ENCODE measurements at places on chromosomes 13 and 19.

GRCh38 chr13:45102136-45102507, 18.2 kb upstream of the GTF2F2 start:
- DNase-seq = no peak

- DNase-seq = no peak
These were observed 2.3 kb downstream of the KASH5 start for GRCh38 chr19:49390131-49390928.

DNA sequence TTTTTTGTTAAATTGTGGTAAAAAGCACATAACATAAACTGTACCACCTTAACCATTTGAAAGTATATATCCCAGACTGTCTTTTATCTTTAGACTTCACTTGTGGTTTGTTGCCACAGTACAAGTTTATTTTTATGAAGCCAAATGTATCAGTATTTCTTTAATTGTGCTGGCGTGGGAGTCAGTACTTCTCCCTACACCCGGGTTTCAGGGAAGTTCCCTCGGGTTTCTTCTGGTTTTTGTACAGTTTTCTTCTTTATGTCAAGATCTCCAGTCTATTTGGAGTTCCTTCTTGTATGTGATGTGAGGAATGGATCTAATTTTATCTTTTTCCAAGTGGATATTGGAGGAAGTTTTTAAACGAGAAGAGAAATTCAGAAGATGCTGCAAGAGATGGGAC, 20.5 kb downstream of the CCDC8 start:
- DNase-seq = no peak

GRCh38 chr13:68690567-68690966, 1417.1 kb upstream of the ATXN8OS start:
- DNase-seq = no peak

- no peak for DNase-seq
These were observed 5.2 kb upstream of the ANKRD10 start for GRCh38 chr13:110920038-110920437.

DNA sequence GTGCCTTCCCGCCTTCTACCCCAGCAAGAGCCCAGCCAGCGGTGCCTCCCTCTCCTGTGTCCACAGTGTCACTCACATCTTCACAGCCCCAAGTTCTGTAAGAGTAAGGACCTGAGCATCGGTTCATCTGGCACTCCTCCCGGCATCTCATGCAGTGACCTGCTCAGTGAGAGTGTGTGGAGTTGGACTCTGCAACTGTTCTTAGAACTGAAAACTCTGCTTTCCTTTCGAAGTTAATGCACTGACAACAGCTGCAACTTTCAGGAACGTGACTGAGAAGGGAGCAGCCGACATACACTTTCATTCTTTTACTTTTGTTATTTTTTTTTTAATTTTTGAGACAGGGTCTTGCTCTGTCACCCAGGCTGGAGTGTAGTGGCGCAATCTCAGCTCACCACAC, 41.2 kb downstream of the CEP89 start:
- DNase-seq = no peak

DNA sequence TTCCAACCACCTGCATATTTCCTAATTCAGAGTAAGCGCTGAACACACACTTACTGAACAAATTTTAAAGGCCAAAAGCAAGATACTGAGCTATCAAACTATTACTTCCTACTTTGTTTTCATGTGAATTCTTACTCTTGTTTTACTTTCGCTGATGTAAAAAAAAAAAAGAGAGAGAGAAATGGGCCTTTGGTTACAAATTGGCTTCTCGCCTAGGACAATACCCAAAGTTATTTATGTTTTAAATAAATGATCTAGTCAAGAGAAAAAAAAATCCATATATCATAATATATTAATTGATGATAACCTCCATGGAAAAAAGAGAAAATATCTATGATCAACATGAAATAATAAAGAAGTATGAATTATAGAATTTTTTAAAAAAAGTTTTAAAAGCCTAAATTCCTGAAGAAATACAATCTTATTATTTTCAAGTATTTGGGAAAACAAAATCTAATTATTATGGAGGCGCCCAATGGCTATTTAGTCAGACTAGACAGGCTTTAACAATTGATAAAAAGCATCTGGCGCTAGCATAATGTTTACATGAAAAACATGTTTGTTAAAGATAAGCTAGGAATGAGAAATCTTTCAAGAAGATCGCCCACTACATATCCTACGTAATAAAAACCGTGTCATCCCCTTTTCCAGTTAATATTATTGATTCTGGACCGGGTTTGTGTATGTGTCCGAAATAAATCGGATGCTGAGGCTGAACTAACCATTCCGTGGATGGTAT, 9.0 kb downstream of the COL4A1 start:
- DNase-seq = no peak

DNA sequence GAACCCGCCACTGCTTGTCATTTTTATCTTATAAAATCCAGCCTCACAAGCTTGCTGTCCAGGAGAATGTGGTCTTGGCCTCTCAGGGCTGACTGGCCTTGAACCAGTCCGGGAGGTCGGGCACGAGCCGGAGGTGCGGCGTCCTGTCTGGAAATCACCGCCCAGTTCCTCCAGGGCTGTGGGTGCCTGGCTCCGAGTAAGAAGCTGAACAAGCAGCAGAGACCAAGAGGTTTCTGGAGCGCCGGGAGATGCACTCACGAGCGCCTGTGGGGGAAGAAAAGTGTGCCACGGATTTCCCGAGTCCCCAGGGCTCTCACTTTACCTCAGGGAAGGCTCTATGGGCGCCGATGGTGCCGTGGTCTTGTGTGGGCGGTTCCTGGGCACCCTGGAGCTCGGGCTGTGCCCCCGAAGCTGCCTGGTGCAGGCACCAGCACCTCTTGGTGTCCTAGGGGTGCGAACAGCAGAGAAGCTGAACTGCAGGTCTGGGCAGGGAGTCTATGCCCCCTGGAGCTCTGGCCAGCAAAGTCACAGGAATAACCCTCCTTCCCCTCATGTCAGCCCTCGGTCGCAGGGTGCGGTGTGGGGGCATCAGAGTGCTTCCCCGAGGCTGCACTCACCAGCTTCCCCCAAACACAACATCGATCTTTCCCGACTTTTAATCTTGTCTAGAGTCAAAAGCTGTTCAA, 50.0 kb downstream of the GAS6 start:
- DNase-seq = no peak

DNA sequence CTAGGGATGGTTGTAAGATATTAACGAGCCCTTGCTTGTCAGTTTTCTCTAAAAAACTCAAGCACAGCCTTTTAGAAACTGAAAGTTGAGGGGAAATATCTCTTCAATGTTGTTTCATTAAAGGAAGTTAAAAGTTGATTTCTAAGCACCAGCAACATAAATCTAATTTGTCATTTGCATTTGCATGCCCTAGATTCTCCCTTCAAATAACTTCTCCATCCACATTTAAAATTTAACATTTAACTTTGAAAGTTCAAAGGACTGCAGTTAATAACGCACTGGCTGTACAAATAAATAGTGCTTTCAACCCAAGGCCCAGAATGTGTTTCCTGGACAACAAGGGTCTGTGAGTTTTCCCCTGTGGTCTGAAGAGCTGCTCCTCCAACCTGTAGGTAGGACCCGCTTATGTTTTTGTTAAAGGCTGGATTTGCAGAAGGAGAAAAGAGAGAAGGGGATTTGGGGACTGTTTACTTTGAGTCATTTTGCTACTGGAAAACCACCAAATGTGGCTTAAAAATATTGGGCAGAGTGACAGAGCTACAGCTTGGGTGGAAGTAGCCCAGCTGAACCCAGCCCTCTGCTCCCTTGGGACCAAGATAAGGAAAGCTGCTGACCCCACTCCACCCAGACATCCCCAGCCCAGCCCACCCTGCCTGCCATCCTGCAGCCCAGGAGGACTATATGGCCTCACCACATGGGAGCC, 39.8 kb downstream of the TNFRSF19 start:
- DNase-seq = no peak

- no peak for DNase-seq
These were observed 16.7 kb downstream of the YIPF2 start for GRCh38 chr19:10911579-10912363.

- DNase-seq = no peak
These were observed 45.3 kb downstream of the TNFRSF19 start for GRCh38 chr13:23615395-23616081.

DNA sequence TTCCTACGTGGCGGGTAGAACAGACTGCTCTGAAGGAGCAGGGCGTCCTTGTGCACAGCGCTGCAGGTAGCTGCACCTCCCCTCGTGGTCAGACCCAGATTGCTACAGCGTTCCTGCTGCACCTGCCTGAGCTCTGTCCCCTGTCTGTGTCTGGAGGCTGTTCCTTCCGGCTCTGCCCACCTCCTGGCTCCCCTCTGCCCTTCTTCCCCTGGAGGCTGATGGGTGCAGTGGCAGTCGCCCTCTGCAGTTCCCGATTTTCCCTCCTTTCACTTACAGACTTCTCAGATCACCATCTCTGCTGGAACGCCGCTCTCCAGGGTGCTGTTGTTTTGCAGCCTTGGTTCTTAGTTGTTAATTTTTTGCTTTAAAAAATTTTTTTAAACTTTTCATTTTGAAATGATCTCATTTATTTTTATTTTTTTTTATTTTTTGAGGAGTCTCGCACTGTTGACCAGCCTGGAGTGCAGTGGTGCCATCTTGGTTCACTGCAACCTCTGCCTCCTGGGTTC, 53.6 kb downstream of the SMARCA4 start:
- DNase-seq = no peak

- DNase-seq = peak; percentile 67
These were observed 17.2 kb upstream of the CYSLTR2 start for GRCh38 chr13:48636550-48636949.

- DNase-seq = no peak
These were observed 2.7 kb upstream of the IGFL4 start for GRCh38 chr19:46043519-46043918.

GRCh38 chr13:103130681-103131210, 64.5 kb upstream of the SLC10A2 start:
- DNase-seq = no peak

- no peak for DNase-seq
These were observed 42.0 kb upstream of the RXFP2 start for GRCh38 chr13:31697290-31697689.

DNA sequence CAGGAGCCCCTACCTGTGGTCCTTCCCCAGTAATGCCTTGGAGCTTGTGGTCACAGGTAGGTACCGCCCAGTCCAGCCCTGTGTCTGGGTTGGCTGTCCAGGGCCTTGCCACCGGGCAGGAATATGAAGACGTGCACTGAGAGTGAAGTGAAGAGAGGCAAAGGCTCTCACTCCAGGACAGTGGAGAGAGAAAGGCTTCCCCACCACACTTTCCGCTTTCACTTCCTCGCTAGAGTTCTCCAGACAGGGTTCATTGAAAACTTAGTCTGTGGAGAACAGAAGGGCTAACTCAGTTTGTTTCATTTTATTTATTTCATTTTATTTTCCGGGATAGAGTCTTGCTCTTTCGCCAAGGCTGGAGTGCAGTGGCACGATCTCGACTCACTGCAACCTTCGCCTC, 14.2 kb downstream of the FCAR start:
- DNase-seq = no peak

GRCh38 chr19:18373407-18373891, 12.5 kb upstream of the GDF15 start:
- DNase-seq = no peak

GRCh38 chr13:49022472-49023144, 46.9 kb downstream of the FNDC3A start:
- peak; percentile 68 for DNase-seq

DNA sequence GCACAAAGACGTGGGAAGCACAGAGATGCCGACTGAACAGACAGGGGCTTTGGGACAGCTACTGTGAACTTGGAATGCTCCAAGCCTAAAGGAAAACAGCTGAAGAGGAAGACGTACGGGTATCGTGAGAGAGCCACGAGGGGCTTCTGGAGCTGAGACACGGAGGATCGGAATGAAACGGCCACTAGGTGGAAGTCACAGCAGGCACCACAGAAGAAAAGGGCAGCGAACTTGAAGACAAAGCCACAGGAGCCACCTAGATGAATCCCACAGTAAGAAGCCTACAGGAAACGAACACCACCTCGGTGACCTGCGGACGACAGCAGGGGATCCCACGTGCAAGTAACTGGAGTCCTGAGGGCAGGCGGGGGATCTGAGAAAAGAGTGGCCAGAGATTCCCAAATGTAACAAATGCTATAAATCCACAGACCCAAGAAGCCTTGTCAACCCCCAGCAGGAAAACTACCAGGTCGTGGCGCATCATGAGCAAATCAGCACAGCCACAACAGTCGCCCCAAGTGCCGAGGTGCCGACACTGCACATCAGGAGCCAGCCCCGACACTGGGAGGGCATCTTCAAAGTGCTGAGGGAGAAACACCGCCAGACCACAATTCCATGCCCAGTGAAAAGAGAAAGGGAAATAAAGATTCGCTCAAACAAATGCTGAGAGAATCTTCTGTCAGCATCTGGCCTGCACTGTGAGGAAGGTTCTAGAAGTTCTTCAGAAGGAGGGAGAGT, 39.3 kb upstream of the ISYNA1 start:
- DNase-seq = no peak

GRCh38 chr19:28345811-28346210, 867.1 kb downstream of the UQCRFS1 start:
- DNase-seq = no peak

DNA sequence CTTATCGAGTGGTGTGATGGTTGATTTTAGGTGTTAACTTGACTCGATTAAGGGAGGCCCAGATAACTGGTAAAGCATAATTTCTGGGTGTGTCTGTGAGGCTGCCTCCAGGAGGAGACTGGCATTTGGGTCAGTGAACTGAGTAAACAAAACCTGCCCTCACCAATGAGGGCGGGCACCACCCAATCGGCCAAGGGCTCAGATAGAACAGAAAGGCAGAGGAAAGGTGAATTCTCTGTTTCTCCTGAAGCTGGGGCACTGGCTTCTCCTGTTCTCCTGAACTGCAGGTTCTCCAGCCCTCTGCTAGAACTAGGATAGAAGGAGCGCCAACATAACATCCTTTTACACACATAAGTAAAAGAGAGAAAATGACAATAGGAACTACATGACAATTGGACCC, 35.1 kb downstream of the ESD start:
- no peak for DNase-seq

GRCh38 chr19:40223135-40223822, 3.2 kb downstream of the CCNP start:
- no peak for DNase-seq

DNA sequence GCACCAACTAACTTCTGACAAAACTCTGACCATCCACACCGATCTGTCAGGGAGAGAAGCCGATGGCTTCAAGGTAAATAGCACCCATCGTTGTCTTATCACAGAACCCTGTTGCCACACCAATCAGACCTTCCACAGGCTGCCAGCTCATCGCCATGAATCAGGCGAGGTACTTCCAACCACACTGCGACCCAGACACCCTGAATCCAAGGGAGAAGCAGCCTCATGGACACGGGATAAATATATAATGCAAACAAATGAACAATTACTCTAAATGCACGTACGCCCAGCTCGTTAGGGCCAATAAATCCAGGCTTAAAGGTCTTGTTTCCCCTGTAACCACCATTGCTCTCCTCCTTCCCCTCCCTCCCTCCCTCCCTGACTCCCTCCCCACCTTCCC, 20.8 kb downstream of the RANBP3 start:
- peak; percentile 47 for DNase-seq

- DNase-seq = no peak
These were observed 40.9 kb downstream of the GNG7 start for GRCh38 chr19:2661615-2662014.
